ENCODE measurements at places on chromosomes 3 and 15.

DNA sequence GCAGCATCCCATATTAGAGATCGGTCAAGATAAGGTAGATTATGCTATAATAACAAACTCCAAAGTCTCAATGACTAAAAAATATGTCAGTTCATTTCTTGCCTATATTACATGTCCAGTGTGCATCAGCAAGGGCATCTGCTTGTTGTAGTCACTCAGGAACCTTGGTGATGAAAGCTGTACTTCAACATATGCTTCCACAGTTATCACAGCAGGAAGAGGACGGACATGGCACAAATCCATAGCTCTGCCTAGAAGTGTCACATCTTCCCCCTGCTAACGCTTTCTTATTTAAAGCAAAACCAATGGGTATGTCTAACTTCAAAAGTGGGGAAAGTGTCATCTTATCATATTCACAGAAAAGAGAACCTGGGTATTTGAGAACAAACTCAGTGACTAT, 20.0 kb upstream of the PIAS1 start:
- no peak for DNase-seq

DNA sequence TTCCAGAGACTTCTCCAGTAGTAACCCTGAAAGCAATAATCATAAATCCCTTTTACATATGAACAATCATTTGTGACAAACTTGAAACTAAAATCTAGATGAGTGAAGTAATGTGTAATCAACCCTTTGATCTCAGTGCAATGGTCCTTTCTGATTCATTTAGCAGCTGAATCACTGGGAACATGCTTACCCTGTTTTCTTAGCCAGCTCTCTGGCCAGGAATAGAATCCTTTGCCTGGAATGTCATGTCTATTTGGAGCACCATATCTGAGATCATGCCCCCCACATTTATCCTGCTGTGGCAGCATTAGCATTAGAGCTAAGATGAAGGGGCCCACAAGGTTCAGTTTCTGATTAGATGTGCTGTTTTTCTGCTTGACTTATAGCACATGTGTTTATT, 309.8 kb downstream of the OXSM start:
- peak; percentile 88 for DNase-seq

DNA sequence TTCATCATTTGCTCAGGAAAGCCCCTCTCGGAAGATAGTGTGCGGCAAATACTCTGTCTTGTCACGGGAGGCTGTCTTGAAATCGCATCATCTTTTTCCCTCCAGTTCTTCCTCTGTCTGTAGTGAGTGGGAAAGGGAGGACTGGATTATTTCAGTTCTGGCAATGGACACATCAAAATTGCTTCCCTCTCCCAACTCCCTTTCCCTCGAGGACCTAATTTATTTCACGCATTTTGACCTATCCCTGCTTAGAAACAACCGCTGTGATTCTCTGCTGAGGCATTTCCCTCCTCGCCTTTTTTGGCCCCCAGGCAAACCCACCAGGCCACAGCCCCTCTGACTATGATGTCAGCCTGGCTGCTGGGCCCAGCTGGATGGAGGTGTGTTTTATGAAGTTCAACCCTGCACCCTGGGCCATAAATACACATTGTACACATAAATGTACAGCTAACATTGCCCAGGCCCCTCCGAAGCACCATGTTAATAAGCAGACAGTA, 138.7 kb upstream of the LRTM1 start:
- DNase-seq = no peak

DNA sequence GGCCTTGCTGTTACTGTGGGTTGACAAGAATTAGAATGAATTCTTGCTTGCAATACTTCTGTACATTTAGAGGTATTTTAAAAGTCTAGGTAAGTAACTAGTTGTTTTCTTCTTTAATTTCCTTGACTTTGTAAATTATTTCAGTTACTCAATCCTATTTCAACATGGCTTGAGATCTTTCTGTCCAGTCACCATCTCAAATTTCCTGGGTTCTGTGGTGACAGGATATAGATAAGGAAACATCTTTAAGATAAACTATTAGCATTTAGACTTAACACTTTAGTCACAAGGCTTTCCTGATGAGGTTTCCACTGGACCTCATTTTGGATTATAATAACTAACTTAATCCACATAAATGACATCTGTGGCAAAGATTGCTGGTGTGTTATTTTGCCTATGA, 195.9 kb upstream of the DPH6 start:
- DNase-seq = no peak

- DNase-seq = peak; percentile 67
These were observed 207.0 kb upstream of the DCBLD2 start for GRCh38 chr3:99108508-99108907.

GRCh38 chr3:194379651-194380050, 10.1 kb upstream of the LRRC15 start:
- no peak for DNase-seq

DNA sequence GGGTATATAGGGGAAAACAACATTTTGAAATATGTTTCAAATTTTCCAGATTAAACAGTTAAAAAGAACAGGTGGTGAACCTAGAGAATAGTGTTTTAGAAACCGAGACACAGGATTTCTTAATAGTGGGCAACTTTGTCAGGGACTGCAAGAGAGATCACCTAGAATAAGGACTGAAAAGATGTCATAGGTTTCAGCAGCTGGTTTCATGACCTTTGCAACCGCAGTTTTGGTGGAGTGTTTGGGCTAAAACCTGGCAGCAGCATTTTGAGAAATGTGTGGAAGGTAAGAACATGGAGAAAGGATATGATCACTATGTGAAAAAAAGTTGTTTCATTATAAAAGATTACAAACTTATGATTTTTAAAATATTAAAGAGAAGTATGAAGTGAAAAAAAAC, 34.9 kb downstream of the PRKCI start:
- DNase-seq = no peak

GRCh38 chr3:46010519-46011113, 15.0 kb upstream of the FYCO1 start:
- no peak for DNase-seq

- DNase-seq = no peak
These were observed 31.6 kb downstream of the PYDC2 start for GRCh38 chr3:191492601-191493000.

DNA sequence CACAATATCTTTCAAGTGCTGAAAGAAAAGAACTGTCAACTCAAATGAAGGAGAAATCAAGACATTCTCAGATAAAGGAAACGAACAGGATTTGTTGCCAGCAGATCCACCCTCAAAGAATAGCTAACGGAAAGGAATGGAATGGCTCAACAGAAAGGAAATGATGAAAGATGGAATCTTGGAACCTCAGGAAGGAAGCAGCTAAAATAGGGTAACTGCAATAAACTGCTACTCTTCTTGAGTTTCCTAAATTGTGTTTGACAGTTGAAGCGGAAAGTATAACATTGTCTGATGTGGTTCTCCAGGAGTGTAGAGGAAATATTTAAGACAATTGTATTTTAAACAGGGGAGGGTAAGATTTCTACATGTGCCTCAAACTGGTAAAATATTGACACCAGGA, 22.0 kb downstream of the PRR23E start:
- DNase-seq = peak; percentile 11

DNA sequence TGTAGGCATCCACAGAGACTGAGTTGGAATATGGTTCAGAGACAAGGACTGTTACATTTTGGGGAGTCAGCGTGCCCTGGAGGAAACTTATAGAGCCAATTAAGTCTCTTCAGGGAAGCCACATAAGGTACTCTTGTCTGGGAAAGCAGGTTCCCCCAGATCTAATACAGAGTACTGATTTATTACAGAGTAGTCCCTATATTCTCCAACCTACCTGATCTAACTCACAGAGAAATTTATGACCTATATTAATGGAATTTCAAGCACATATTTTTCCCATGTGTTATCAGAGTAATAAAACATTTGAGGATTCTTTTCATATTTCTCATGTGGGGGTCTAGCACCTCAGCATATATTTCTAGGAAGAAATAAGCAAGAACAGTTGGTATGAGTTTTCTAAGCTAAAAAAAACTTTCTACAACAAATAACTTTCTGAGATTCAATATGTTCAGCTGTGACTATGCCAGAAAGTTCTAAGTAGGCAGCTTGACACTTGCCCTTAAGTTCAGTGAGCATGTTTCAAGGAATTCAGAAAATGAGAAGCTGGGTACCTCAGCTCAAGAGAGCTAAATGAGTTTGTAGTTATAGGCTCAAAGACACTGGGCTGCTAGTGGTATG, 75.3 kb upstream of the COL8A1 start:
- DNase-seq = peak; percentile 66
